ENCODE measurements at places on chromosomes 3 and 15. TPM values are rescaled to one million over a fixed set of nuclear protein-coding genes. Genes with fewer than 3 reads are reported as not detected.

CFAP92 gene
- total RNA-seq, result 0.25 TPM

ZPLD1 gene
- total RNA-seq, result not detected

TOP2B gene
- 77.4 TPM for total RNA-seq

DNA sequence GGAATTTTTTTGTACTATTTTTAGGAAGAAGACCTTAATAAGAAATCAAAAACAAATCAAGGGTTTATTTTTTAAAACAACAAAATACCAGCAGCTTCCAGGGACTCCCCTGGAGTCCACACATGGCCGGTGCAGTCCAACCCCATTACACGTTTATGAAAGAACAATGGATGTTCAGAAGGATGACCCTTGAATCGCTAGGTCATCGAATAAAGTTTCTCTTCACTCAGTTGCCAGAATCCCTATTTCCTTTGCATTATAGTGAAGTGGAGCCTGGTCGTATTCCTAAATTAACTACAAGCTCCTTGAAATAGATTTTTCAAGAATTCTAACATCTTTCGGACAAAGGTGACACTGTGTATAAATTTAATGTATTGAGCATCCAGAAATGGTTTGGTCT is 95.1 kb downstream of the BDH1 start:
- DNase-seq, result no peak

GRCh38 chr15:99578809-99579208 is 13.0 kb downstream of the MEF2A start:
- no peak for DNase-seq

DNA sequence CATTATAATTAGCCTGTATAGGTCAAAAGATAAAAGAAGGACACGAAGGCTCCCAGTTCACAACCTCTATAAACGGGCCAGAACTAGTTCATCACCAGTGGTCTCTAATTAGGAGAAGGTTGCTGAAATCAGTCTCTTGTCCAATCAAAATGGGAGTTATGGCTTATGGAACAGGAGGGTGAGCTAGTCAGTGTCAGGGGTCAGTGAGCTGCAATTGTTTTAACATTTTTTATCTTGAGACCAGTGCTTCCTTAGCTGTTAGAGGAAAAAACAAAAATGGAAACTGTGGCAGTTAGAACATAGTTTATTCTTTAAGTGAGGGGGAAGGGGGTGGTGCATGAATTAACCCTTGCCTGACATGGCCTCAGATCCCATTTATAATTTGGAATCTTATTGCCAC is 141.7 kb downstream of the KCNMB2 start:
- DNase-seq, result no peak

- no peak for DNase-seq
Observed at GRCh38 chr3:69569520-69569919, 169.7 kb upstream of the MITF start.

- DNase-seq, result no peak
Observed at GRCh38 chr15:40320931-40321371, 2.5 kb upstream of the INAFM2 start.

DNA sequence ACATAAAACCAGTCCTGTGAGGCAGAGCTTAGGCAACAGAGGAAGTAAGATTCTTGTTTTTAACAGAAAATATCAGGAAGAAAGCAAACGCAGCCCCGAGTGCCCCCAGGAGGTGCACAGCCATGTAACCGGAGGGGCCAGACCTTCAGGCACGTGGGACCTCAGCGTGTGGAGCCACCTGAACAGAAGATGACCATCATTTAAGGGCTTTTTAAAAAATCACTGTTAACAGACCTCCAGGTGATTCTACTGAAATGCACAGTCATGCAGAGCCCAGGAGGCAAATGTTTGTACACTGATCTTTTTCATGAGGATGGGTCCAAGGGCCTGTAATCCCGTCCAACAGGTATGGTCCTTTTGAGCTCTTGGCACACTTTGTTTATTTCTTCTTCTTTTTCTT is 38.8 kb downstream of the SPG21 start:
- DNase-seq, result no peak

- no peak for DNase-seq
Observed at GRCh38 chr3:143276592-143276991, 157.0 kb downstream of the CHST2 start.

Data from lower leg skin (tissue), 4 donors.